Type B pancreatic cell (in vitro differentiated cells): ENCODE measurements at places on chromosomes 3 and 15. TPM values are rescaled to one million over a fixed set of nuclear protein-coding genes. Genes with fewer than 3 reads are reported as not detected.

SLC12A8 gene
- 6.8 and 13.8 TPM in 2 replicates for total RNA-seq

- DNase-seq, result no peak
- H3K36me3 ChIP-seq, result no peaks in the 10 kb centered on the region
- H3K4me1 ChIP-seq, result peaks cover 63% of the 10 kb centered on the region
- H3K4me3 ChIP-seq, result peak overlapping the region; percentile 69
- peak overlapping the region; percentile 88 for H3K27ac ChIP-seq
Observed at GRCh38 chr3:159854500-159855124, 134.0 kb upstream of the IL12A start.

GRCh38 chr15:47820057-47820746 lies 102.9 kb downstream of the SEMA6D start:
- H3K4me3 ChIP-seq, result no peak overlapping the region
- peak overlapping the region; percentile 16 for H3K27ac ChIP-seq
- peaks cover 51% of the 10 kb centered on the region for H3K4me1 ChIP-seq
- no peak for DNase-seq

DNA sequence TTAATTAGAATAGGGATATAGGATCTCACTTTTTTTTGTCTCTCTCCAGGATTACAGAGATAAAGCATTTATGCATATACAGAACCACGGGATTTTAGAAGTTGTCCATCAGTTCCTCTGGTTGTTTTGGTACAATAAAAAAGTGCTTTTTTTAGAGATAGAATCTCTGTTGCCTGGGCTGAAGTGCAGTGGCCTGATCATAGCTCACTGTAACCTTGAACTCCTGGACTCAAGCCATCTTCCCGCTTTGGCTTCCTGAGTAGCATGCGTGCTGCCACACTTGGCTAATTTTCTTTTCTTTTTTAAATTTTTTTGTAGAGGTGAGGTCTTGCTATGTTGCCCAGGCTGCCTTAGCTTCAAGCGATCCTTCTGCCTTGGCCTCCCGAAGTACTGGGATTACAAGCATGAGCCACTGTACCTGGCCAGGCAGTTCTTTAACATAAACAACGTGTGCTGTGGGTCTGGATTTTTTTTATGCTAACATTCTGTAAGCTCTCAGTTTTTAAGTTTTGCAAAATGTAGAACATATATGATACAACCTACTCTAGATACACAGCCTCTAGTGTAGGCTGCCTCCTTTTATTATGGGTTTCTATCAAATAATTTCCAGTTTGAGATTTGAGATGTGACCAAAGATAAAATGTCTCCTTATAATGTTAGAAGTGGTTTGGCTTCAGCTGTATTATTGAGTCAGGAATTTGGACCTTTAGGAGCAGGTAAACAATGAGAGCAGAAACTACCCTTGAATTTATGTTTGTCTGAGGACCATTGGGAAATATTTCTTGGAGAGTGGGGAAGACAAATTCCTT lies 57.4 kb upstream of the ULK4 start:
- H3K27me3 ChIP-seq, result peaks cover 5% of the 10 kb centered on the region
- H3K27ac ChIP-seq, result no peak overlapping the region
- H3K4me1 ChIP-seq, result peaks cover 44% of the 10 kb centered on the region
- DNase-seq, result no peak
- H3K4me3 ChIP-seq, result no peak overlapping the region
- H3K36me3 ChIP-seq, result peaks cover 3% of the 10 kb centered on the region

DNA sequence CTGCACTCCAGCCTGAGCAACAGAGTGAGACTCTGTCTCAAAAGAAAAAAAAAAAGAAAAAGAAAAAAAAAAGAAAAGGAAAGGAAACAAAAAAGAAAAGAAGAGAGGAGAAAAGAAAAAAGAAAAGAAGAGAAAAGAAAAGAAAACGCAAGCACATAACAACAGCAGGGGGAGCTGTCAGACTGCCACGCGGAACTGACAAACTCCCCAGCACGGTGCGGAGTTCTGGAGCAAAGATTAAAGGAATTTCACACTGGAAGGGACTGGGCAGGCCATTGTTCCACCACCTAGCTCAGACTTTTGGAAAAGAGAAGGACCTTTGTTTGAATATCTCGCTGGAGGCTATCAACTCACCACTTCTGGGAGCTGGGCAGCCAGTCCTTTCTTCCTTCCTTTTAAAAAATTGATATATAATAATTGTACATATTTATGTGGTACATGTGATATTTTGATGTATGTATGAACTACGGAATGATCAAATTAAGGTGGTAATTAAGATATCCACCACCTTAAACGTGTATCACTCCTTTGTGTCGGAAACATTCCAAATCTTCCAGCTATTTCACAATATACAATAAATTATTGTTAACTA lies 40.5 kb downstream of the DPPA2 start:
- no peaks in the 10 kb centered on the region for H3K27me3 ChIP-seq
- H3K4me3 ChIP-seq, result no peak overlapping the region
- no peaks in the 10 kb centered on the region for H3K4me1 ChIP-seq
- no peak overlapping the region for H3K27ac ChIP-seq

DNA sequence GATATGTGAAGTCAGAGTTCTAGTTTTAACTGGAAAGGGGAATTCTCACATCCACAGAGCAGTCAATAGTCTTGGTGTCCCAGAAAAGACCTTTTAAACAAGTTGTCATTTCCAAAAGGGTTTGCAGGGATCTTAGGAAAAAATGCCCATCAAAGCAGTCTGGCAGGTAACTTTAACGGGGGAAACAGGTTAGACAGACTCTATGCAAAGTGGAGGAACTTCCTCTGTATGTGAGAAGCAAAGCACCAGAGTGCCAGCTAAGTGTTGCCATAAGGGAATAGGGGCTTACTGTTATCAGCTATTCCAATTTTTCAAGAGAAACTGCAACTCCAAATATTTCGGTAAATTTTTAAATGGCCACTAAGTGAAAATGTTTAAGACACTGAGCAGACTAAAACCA lies 307.9 kb upstream of the MDFIC2 start:
- H3K36me3 ChIP-seq, result no peaks in the 10 kb centered on the region
- no peak overlapping the region for H3K27ac ChIP-seq
- H3K4me3 ChIP-seq, result no peak overlapping the region
- H3K27me3 ChIP-seq, result no peaks in the 10 kb centered on the region
- no peaks in the 10 kb centered on the region for H3K4me1 ChIP-seq
